Right lung (tissue), 10 donors: ENCODE measurements at places on chromosomes 7 and 10.

- DNase-seq: no peak
Observed at GRCh38 chr10:124315591-124316270, 103.0 kb downstream of the OAT start.

DNA sequence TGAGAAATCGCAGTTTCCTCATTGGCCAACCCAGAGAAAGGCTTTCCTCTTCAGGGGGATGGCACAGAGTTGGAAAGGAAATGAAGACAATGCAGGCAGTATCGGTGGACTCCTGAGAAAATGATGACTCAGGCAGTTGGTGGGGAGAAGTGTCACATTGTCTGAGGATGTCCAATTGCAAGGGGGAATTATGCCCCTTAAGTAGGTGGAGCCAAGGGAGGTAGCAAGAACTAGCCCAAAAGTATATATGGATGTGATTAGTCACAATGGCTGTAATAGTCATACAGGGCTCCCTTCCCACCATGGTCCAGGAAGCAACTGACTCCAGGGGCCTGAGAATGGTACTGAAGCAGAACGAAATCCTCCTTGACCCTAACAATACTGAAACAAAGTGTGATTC is 58.3 kb upstream of the EGFR start:
- DNase-seq: no peak

DNA sequence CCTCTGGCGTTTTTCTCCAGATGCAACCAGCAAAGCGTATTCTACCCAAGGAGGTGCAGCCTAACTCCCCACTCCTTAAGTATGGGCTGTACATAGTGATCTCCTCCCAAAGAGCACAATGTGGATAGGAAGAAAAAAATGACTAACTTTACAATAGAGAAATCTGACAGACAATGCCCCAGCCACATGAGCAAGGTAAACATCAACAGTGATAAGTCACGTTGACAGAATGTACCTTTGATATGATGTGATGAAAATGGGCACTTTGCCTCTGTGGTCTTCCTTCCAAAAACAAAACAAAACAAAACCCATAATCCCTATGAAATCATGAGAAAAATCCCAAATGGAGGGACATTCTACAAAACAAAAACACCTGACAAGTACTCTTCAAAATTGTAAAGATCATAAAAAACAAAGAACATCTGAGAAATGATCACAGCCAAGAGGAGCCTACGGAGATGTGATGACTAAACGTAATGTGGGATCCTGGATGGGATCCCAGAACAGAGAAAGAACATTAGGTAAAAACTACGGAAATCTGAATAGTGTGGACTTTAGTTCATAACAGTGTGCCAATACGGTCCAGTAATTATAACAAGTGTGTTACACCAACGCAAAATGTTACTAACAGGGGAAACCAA is 50.6 kb downstream of the ABLIM1 start:
- DNase-seq: no peak

DNA sequence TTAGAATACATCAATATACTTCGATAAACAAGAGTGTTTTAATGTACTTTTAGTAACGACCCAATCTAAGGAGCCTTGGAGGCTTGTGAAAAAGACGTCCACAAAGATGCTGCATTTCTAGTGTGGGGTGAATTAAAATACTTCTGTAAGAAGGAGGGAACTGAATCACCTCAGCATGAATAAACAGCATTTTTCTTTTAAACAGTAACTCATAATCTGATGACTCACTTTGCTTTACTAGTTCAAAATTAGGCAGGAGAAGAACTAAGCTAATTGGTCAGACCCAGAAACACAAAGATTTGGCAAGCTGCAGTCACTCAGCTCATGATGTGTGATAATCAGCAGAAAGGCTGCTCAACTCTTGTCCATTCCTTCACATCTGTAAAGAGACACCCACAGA is 24.2 kb downstream of the NCOA4 start:
- no peak for DNase-seq

DNA sequence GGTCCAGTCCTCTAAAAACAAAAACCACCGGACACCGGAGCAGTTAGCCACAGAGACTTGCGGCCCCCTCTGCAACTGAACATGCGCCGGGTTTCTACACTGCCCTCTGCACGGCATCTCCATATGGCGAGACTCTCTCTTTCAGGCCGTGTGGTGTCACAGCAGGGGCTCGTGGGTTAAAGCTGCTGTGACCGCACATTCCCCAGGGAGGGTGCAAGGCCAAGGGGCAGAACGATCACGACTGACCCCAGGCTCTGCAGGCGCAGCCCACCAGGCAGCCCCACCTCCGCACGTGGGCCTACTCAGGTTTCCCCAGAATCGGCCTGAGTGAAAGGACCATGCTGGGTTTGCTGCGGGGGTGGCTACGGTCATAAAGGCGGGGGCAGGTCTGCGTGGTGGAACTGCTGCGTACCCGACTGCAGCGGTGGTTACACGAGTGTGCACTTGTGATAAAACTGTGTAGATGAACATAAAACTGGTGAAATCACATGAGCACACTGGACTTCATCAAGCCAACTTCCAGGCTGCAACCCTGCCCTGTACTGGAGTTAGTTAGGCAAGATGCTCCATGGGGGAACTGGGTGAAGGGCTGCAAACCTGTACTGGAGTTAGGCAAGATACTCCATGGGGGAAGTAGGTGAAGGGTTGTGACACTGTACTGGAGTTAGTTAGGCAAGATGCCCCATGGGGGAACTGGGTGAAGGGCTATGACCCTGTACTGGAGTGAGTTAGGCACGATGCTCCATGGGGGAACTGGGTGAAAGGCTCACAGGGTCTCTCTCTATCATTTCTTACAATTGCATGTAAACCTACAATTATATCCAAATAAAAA is 81.4 kb upstream of the PPP2R2D start:
- DNase-seq: no peak

DNA sequence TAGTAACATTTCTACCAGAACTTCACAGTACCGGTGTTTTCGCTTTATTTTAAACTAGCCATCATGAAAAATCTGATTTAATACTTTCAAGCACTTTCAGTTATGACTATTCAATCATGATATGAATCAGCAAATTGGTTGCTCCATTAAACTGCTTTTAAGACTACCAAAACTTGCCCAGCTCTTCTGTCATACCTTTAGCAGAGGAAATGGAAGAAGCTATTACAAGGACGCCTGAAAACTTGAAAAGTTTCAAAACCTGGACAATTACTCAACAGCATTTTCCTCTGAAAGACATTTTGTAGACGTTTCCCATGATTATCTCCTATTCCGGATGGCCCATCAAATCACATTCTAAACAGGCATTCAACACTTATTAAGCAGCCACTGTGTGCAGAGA is 2.0 kb downstream of the JAZF1 start:
- DNase-seq: no peak

DNA sequence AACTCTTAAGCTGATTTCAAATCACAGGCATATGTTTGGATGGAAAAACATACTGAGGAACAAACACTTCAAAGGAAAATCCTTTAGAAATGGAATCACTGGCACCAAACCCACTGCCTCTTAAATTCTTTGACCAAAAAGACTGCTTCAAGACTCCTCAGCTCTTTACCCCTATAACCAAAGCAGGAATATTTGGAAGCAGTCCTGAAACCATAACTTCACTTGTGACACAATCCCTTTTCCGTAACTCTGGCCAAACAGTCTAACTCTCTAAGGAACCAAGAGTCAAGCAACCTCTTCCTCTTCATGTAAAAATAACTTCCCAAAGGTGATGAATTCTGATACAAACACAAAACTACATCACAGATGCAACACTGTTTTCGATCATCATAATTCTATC is 104.3 kb downstream of the MTERF1 start:
- DNase-seq: no peak

GRCh38 chr10:490256-490655 is 199.2 kb downstream of the DIP2C start:
- DNase-seq: no peak

DNA sequence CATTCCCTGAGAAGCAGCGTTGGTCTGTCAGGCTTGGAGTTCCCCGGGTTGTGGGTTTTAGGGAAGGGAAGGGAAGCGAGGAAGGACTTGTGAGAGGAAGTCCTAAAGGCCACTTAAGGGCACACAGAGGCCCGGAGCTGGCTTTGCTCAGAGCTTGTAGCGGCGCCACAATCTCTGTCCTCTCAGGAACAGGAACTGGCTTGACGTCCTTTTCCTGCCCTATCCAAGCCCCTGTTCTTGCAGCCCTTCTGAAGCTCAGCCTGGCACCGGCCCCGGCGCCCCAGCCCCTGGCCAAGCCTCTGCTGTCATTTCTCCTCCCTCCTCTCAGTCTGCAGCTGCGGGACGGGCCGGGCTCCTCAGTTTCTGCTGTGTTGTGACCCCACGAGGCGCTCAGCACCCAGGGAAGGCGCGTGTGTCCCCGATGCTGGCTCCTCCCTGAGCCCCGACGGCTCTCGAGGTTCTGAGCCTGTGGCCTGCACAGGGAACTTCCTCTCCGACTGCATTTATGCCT is at the start of gene GIMAP8:
GIMAP8 (plus strand) TSS at position 140 of the 511 bp plus-strand sequence. CDS start 16,069 bp downstream, outside the sequence.
- DNase-seq: no peak

- DNase-seq: no peak
Observed at GRCh38 chr10:44382131-44382858, 2.6 kb downstream of the CXCL12 start.

DNA sequence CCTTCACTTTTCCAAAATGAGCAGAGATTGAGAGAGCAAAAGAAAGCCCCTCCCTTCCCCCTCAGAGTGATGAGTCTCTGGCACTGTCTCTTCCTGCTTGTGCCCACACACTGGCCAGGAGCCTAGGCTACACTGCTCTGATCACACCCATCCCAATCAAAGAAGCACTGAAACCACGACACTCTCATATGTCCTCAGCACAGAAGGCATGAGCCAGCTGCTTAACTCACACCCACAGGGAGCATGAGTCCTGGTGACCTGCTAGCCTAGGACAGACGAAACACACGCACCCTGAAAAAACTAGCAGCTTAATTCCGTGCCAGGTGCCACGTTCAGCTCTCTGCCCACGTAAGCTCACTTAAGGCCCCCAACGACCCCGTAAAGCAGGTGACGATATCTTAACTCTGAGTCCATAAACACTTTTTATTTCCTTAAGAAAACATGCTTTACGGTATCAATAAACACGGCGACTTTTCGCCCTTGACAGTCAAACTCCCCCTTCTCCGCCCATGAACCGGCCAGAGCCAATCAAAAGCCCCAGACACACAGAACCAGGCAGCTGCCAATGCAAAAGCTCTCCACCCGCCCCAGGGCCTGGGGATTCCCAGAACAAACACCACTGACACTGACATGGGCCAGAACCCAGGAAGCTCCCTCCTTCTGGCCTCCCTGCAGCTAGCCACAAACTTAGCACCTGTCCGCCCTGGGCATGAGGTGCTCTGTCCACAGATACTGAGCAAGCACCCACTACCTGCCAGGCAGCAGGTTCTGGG is 69.0 kb downstream of the TNRC18 start:
- no peak for DNase-seq

DNA sequence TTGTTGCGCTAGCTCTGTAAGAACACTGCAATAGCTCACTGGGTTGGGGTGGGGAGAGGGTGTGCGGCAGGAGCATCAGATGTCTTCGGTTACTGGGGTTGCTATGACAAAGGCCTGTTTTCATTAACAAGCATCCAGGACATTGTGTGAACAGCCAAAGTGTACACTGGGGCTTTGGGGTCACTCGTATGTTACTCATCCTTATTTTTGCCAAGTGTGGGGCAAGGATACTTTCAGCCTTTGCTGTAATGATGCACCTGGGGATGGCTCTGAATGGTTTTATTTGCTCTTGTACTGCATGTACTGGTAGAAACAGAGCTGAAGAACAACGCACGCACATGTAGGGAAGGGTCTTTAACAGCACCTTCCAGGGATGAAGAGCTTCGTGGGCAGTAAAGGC is 73.0 kb upstream of the AFAP1L2 start:
- no peak for DNase-seq

DNA sequence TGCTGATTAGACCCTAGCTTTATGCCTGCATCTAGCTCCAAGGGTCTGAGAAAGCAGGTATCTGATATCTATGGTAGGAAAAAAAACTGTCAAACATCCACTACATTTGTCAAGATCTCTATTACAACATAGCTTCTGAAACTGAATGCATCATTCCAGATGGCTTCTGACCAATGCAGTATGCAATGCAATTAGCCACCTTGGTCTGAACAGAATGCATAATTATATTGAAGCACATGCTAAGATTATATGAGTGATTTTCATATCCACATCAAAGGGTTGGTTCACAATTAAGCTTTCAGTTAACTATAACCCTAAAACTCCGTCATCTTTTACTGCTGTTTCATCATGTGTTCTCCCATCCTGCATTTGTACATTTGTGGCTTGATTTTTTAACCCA is 271.4 kb downstream of the POLR1F start:
- DNase-seq: no peak

GRCh38 chr7:75048435-75049379 is 24.9 kb downstream of the RCC1L start:
- no peak for DNase-seq

- DNase-seq: no peak
Observed at GRCh38 chr7:105594034-105594433, 12.7 kb upstream of the EFCAB10 start.

GRCh38 chr7:155579565-155579964 is 33.2 kb upstream of the CNPY1 start:
- no peak for DNase-seq

GRCh38 chr7:50661345-50662040 is 96.3 kb upstream of the DDC start:
- no peak for DNase-seq
